AG08395 (cell line): ENCODE measurements at places on chromosomes 2 and 18.

GRCh38 chr18:45954070-45954934, 12.8 kb downstream of the EPG5 start:
- DNase-seq, result peak; percentile 87

- DNase-seq, result no peak
Observed at GRCh38 chr2:127231130-127231865, 11.2 kb upstream of the CYP27C1 start.

DNA sequence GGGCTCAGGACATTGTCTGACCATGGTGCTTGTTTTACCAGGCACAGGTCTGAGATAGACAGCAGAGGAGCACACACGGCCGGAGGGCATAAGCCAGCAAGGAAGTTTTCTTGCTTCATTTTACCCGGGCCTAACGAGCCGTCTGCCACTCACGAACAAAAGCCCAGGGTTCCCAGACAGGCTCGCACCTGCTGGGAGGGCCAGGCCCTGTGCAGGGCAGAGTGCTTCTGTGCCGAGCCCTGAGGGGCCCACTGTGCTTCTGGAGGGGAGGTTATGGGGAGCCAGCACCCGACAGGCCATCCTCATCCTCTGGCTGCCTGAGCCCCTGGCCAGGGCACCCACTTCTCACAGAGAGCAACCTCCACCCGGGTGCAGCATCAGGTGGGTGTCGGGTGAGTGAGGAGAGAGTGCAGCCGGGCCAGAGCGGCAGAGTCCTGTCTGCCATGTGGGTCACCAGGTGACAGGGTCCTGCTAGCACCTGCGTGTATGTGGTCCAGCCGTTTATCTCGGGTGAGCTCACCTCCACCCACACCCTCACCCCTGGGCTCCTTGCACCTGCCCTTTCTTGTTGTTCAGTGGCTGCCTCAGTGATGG, 297.9 kb downstream of the NDUFA10 start:
- DNase-seq, result no peak

DNA sequence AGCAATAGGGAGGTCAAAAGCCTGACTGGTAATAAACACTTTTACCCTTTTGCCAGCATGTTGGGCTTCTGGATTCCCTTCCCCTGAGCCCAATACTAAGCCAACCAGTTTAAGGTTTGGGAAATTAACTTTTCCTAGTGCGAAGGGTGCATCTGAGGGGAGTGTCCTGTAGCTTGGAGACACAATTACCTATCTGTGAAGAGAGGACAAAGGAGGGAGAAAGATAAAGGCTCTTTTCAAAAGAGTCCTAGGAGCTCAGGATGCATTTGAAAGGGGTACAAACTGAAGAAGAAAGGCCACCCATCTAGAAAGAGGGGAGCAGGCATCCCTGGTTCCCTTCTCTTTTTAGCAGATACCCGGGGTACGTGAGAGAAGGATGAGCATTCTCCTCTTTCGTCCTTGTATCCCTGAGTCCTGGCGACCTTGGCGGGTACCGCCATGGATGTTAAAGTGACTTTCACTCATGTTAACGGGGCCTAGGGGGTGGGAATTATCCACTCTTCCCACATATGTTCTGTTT, 25.1 kb downstream of the C18orf54 start:
- DNase-seq, result no peak

GRCh38 chr2:239717706-239718105, 307.4 kb downstream of the NDUFA10 start:
- no peak for DNase-seq

GRCh38 chr2:187168720-187169713, 279.0 kb downstream of the CALCRL start:
- DNase-seq, result no peak

DNA sequence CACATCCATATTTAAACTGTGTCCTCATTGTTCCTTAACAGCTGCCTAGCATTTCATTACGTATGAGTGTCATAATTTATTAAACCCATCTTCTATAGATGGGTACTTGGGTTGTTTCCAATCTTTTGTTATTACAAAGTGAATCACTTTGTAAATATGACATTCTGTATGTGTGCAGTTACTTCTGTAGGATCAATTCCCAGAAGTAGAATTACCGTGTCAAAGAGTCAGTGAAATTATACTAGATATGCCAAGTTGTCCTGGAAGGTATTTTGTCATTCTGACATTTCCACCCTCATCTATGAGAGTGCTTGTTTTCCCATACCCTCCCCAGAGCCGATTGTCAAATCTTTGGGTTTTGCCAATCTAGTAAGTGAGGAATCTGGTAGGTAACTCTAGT, 194.5 kb upstream of the APCDD1 start:
- DNase-seq, result no peak

- peak; percentile 50 for DNase-seq
Observed at GRCh38 chr2:143528021-143528420, 398.8 kb downstream of the ARHGAP15 start.

- no peak for DNase-seq
Observed at GRCh38 chr2:47243596-47244323, 88.7 kb upstream of the STPG4 start.

DNA sequence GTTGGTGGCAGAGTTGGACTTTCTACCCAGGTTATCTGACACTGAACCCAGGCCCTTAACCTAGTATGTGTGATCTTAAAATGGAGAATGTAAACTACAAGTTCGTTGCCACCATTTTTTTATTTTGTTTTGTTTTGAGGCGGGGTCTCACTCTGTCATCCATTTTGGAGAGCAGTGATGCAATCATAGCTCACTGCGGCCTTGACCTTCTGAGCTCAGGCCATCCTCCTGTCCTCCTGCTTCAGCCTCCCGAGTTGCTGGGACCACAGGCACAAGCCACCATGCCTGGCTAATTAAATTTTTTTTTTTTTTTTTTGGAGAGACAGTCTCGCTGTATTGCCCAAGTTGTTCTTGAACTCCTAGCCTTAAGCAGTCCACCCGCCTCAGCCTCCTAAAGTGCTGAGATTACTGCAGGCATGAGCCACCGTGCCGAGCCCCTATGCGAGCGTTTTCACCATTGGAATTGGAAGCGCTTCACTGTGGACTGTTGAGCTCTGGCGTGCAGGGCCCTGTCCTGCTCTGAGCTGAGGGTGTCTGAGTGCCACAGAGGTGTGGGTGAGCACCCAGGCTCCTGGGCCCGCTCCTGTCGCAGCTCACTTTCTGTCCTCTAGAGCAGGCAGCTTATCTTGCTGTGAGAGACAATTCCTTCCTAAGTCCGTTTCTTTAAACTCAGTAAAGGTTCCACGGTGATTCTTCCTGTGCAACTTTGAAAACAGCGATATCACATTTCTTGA, 186.9 kb downstream of the LDLRAD4 start:
- DNase-seq, result no peak

DNA sequence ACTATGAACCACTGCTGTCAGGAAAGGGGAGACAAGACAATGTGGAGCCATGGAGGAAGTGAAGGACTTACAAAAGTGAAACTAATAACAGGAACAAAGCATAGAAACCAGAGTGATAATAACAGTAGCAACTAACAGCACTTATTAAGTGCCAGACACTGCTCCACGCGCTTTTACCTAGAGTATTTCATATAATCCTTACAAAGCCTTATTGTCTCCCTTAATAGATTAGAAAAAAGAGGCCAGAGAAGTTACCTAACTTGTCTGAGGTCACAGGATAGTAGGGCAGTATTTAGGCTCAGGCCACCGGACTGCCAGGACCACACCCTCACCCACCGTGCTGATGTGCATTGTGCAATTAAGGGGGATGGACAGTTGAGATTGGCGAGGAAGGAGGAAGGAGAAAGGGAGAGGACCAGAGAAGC, 98.6 kb upstream of the NFU1 start:
- no peak for DNase-seq

- no peak for DNase-seq
Observed at GRCh38 chr2:9285385-9285920, 78.8 kb downstream of the ASAP2 start.

GRCh38 chr2:59733567-59733930, 819.9 kb downstream of the BCL11A start:
- DNase-seq, result no peak

- DNase-seq, result no peak
Observed at GRCh38 chr2:239255628-239256349, 145.0 kb downstream of the HDAC4 start.

GRCh38 chr2:19632403-19632991, 269.3 kb downstream of the TTC32 start:
- DNase-seq, result peak; percentile 56

GRCh38 chr2:60391649-60392375, 161.6 kb downstream of the BCL11A start:
- DNase-seq, result no peak

GRCh38 chr2:105617631-105618350, 126.9 kb upstream of the NCK2 start:
- DNase-seq, result no peak

DNA sequence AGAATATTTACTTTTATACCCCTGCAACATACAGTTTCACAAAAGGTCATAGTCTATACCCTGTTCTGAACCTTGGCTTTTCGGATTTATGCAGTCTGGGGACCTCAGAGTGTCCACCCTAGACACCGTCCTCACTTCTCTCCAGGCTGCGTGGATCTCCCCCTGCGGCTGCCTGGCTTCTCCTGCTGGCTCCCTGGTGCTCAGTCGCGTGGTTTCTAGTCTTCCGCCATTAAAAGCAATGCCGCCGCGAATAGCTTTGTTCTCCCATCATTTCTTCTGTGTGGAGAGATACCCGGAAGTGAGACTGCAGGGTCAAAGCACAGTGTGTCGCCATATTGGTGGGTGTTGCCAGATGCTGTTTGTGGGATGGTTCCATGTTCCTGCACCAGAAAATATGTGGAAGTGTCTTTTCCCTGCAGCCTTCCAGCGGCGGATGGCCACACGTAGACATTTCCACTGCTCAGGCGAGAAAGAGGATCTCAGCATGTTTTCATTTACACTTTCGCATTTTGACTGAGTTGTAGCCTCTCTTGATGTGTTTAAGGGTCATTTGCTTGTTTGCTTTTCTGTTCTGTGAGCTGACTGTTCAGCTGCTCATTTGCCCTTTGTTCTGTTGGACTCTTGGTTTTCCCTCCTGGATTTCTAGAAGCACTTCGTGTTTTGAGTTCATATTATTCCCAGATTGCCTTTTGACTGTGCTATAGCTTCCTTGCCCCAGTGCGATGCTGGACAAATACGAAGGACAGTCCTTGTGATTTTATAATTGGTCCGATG, 22.9 kb upstream of the ASB1 start:
- DNase-seq, result no peak

- DNase-seq, result no peak
Observed at GRCh38 chr2:152782171-152782570, 63.8 kb downstream of the ARL6IP6 start.

- no peak for DNase-seq
Observed at GRCh38 chr2:65922794-65923193, 490.4 kb upstream of the SPRED2 start.

GRCh38 chr18:2896990-2897389, 50.2 kb downstream of the EMILIN2 start:
- DNase-seq, result no peak

DNA sequence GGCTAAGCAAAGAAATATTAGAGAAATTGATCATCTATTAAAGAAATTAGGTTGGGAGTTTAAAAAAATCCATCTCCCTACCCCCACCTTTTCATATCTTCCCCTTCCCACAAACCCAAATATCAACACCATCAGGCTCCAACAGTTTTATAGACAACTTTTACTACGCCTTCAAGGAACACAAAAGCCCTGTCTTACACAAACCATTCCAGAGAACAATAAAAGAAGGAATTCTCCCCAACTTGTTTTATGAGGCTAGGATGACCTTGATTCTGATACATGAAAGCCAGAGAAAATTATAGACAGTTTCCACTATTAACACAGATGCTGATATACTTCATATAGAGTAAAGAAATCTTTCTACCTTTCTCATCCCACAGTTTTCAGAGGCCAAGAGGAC, 211.6 kb downstream of the OSR1 start:
- DNase-seq, result no peak

- peak; percentile 35 for DNase-seq
Observed at GRCh38 chr2:29509397-29509796, 394.2 kb downstream of the CLIP4 start.

DNA sequence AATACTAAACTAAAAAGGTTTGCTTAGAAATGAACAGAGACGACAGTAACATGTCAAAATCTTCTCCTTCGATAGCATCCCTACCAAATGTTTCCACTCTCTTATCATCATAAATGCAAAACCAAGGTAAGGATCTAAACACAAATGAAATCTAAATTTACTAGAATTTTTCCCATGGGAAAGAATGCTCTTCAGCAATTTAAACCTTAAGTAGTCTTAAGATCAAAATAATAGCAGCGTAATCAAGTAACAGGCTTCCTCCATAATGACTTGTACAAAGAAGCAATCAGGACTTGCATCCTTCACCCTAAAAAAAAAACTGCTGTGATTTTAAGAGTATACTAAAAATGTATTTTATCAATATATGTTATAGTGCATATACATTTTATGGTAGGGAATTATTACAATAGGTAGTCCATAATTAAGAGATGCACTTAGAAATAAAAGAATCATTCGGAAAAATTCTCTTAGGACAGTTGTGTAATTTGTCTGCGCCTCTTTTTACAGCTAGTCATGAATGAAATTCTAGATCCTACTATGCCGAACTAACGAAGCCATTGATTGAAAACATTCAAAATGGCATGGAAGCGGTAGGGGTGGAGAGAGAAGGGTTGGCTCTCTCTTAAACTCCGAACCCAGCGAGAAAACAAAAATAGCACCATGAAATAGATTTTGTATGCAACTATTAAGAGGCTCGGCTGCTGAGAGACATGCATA, 1.3 kb downstream of the PGAP1 start:
- DNase-seq, result no peak

DNA sequence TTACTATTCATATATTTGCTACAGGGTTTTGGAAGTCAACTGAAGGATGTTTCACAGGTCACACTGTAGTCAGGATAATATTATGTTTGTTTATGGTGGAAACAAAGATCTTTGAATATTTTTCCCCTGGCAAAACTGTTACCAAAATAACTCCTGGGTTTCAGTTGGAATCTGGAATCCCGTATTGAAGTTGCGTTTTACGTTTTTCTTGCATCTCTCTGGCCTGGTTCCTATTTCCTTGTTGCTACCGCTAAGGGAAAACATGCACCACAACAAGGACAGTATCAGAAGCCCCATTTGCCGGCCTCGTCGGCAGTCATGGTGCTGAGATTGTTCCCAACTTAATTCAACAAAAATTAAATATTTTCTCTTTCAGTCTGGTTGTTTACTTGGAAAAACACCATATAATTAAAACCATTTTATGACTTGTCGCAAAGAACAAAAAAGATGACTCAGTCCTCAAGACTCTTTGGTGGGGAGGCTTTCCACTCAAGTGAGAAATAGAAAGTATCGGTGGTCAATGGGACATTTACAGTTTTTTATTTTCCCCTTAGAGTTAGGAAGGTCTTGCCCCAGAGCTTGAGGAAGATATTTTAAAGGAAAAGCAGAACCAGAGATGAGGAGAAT, 42.3 kb downstream of the EN1 start:
- DNase-seq, result peak; percentile 62

DNA sequence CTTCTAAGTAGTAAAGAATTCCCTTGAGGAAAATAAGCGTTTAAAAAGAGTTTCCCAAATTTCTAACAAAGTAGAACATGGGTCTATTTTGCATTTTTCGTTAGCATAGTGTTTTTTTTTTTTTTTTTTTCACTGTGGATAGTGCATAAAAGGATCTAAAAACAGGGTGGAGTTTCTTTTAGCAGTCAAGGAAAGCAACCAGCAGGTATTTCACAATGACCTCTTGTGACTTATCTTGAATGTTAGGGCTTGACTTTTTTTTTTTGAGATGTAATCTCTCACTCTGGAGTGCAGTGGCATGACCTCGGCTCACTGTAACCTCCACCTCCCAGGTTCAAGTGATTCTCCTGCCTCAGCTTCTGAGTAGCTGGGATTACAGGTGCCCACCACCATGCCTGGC, 14.9 kb upstream of the DGKD start:
- no peak for DNase-seq

GRCh38 chr2:37862620-37863019, 62.5 kb upstream of the RMDN2 start:
- DNase-seq, result no peak

- no peak for DNase-seq
Observed at GRCh38 chr18:61891894-61892293, 913 bp downstream of the RNF152 start.
